ENCODE measurements at places on chromosomes 1 and 21.

DNA sequence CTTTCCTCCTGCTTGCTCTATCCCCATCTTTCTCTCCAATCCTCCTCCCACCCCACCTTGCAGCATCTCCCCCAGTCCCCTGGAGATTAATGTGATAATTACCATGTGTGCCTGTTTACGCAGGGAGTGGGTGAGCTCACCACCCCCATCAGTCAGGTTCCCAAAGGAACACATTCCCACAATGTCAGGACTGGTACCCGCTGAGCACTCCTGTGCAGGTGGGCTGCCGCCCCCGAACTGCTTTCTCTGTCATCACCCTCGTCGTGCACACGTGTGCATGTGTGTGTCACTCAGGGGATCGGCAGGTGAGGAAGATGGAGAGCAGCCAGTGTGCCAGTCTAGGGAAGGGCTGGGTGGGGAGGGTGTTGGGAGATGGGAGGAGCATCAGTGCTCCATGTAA is 163.4 kb downstream of the CACNA1E start:
- DNase-seq, result no peak

GRCh38 chr21:15496911-15497310 is 232.9 kb upstream of the USP25 start:
- DNase-seq, result no peak

- no peak for DNase-seq
These were observed 5.3 kb upstream of the HSPA13 start for GRCh38 chr21:14388282-14388681.

DNA sequence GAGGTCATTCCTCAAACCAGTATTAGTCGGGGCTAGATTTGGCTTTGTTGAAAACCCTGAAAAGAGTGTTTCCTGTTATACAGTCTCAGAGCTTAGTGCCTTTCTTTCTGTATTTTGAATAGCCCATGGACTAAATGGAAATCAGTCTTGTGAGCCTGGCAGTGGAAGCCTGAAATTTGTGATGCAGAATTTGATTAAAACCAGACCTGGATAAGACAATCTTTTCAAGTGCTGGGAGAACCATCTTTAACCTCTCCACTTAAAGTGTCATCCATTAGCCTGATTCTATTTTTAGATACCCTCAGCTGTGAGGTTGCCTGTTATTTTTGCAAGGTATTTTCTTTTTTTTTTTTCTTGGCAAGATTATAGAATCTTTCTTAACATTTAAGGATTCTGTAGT is 19.5 kb downstream of the ACTN2 start:
- no peak for DNase-seq

DNA sequence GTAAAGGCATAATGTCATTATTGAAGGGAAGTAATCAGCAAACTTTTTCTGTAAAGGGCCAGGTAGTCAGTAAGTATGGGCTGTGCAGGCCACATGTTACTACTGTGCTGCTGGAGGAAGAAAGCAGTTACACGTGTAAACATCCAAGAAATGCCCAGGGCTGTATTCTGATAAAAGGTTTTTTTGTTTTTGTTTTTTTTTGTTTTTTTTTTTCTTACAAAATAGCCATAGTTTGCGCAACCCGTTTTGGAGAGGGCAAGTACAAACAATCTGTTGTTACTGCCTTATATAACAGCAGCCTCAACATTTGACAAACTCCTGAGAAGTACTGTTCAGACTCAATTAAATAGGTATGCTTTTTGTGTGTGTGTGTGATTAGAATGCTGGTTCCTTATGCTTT is 26.7 kb upstream of the MTMR11 start:
- DNase-seq, result no peak

DNA sequence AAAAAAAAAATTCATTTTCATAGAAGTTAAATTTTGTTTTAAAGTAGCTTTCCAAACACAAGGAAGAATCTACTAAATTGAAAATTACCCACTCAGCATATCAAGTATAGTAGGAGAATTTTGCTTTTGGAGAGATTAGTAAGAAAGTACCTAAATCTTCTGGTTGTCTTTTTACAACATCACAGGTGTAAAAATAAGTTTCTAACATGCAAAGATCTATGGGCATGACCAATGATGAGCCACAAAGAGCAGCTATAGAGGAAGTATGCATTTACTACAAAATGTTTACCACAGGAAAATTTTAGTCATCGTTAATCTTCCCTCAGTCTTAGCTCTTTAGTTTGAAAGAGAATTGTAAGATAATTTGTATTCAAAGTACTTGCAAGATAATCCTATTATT is 28.1 kb downstream of the ANGPTL3 start:
- DNase-seq, result no peak

GRCh38 chr1:65946960-65947359 is 154.3 kb downstream of the PDE4B start:
- no peak for DNase-seq

GRCh38 chr21:45167796-45168222 is 93.4 kb downstream of the ADARB1 start:
- no peak for DNase-seq

DNA sequence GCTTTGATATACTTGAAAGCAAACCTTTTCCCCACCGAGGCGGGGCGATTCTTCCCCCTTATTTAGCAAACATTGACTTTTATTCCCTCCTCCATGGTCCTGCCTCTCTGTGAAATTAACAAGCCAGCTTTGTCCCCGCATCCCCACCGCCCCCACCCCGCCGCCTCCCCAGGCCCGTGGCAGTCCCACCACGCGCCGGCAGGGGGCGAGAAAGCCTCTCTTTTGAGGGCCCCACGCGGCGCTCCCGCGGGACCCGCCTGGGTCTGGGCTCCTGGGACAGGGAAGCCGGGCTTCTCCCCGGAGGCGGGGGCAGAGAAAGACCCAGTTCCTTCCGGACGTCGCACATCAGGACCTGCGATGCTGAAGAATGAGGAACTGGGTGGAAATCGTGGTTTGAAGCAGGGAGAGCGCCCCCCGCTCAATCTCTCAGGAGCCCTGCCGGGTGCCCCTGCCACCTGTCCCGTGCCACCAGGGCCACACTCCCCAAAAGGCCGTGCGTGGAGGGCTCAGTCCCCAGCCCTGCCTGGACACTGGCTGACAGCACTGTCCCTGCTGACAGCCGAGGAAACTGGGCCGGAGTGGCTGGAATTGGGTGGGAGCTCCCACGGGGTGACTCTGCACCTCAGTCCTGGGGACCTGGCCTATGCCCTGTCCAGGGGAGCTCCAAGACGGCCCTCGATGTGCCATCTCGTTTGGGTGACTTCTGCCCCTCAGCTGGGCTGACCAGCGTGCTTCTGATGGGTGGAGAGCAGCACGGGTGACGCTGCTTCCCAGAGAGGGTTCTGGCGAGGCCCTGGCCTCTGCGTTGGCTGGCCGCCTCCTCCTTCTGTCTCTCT is 8.6 kb upstream of the ACTRT2 start:
- peak; percentile 74 for DNase-seq

- no peak for DNase-seq
These were observed 413.0 kb upstream of the ESRRG start for GRCh38 chr1:217135987-217136894.

- no peak for DNase-seq
These were observed 178.8 kb downstream of the SYT2 start for GRCh38 chr1:202531472-202531811.

DNA sequence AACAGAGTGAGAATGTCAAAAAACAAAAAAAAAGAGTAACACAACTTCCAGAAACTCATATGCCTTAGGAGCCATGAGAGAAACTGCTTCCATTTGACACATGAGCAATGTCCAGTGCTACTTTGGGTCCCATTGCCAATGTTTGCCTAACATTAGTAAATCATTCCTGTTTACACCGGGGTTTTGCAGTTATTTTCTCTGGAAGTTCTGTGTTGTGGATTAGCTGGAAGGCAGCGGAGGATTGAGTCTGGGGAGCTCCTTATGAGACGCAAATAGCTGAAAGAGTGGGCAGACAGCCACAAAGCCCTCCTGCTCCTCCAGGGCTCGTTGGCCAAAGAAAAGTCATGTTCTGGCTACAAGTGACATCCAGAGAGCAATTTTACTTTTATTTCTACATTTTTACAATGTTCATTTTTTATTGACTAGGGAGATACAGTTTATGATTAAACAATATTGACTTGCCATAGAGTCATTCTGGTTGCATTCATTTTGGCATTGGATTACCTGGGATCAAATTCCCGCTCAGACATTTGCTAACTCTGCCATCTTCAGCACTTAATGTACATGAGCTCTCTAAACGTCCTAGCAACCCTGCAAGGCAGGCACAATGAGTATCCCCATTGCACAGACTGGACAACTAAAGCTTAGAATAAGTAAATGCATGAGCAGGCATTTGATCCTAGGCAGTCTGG is 66.4 kb upstream of the GALNT2 start:
- no peak for DNase-seq

GRCh38 chr21:17613242-17613676 is 558 bp upstream of the BTG3 start:
- peak; percentile 57 for DNase-seq

GRCh38 chr21:36820176-36821031 is 121.5 kb downstream of the SIM2 start:
- no peak for DNase-seq

DNA sequence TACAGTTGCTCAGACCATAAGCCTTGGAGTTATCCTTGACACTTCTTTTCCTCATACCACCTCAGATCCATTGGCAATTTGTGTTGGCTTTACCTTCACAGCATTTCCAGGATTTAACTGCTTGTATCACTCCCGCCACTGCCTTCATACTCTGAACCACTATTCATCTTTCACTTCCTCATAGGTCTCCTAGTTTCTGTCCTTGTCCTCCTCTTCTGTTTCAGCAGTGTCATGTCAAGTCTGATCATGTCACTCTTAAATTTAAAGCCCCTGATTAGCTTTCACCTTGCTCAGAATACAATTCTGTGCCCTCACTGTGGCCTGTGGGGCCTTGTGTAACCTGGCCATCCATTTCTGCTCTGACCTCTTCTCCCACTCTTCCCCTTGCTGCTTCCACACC is 34.7 kb upstream of the C1orf115 start:
- no peak for DNase-seq

DNA sequence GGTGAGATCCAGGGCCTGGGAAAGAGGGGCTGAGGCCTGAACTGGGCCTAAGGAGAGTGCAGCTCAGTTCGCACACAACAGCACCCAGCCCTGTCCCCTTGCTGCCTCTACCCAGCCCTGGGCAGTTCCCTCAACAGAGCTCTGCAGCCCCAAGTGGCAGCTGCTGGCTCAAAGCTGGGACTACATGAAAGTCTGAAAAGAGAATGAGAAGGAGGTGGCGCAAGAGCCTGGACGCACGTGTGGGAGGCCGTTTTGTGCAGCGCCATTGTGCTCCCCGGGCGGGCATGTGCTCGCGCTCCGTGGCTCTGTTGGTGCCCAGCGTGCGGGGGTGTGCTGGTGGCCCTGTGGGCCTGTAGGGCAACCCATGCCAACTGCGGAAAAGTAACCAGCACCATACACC is 10.3 kb downstream of the GPR37L1 start:
- peak; percentile 73 for DNase-seq

GRCh38 chr1:172460177-172460576 is 16.3 kb upstream of the PIGC start:
- no peak for DNase-seq

GRCh38 chr1:117116090-117116783 is 5.3 kb downstream of the TRIM45 start:
- no peak for DNase-seq

DNA sequence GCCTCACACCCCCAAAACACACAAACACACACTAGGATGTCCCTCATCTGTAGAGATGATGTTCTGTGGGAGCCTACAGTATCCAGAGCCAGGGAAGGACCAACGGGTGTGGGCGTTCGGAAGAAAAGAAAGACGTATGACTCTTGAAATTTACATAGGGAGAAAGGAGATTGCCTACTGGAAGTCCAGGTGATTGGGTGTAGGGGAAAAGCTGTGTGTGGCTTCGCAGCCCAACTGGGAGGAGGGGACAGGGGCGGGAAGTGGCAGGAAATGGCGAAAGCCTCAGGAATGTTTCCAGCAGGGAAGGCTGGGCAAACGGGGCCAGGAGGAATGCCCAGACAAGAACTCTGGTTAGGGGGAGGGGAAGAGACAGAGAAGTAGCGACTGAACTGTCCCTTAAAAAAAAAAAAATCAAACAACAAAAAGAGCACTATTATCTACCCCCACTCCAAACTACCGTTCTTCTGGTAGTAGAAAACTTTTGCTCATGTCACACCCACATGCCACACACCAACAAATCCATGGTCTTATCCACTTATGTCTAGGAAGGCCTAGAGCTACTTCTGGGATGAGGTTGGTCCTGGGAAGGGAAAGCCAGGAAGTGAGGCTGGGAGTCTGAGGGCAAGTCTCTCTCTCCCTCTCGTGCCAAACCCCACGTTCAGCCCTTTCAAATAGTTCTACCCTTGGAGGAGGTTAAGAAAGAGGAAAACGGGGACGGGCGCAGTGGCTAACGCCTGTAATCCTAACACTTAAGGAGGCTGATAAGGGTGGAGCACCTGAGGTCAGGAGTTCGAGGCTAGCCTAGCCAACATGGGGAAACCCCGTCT is 1.8 kb upstream of the CKS1B start:
- peak; percentile 18 for DNase-seq
